Breast epithelium (tissue), 4 donors: ENCODE measurements at places on chromosomes 4 and X. TPM values are rescaled to one million over a fixed set of nuclear protein-coding genes. Genes with fewer than 3 reads are reported as not detected.

- no peak for DNase-seq
Observed at GRCh38 chr4:83677656-83678055, 141.7 kb downstream of the GPAT3 start.

- DNase-seq: no peak
Observed at GRCh38 chr4:102789317-102789717, 28.5 kb upstream of the MANBA start.

The FMR1NB gene
- total RNA-seq: not detected

The TMEM192 gene
- 11.5 TPM for total RNA-seq

GRCh38 chr4:54228961-54229501 is at the start of gene PDGFRA:
Gene PDGFRA, plus strand, starts transcription at chr4:54229293. Its CDS starts 29,476 bp downstream, at chr4:54258769.
- DNase-seq: no peak

DNA sequence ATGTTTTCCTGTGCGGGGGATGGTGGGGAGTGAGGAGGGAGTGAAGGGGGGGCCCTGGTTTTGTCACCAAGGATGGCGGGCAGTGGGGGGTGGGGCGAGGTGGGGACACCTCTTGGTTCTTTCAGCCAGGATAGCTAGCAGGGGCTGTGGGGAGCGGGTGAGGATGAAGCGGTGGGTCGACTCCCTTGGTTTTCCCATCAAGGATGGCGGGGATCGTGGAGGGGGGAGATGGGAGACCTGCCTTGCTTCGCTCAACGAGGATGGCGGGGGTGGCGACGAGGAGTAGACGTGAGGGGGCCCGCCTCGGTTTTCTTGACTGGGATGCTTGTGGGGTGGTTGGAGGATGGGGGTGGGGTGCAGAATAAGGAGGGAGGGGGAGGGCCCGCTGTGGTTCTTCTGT is 643 bp downstream of the FHL1 start:
- no peak for DNase-seq

DNA sequence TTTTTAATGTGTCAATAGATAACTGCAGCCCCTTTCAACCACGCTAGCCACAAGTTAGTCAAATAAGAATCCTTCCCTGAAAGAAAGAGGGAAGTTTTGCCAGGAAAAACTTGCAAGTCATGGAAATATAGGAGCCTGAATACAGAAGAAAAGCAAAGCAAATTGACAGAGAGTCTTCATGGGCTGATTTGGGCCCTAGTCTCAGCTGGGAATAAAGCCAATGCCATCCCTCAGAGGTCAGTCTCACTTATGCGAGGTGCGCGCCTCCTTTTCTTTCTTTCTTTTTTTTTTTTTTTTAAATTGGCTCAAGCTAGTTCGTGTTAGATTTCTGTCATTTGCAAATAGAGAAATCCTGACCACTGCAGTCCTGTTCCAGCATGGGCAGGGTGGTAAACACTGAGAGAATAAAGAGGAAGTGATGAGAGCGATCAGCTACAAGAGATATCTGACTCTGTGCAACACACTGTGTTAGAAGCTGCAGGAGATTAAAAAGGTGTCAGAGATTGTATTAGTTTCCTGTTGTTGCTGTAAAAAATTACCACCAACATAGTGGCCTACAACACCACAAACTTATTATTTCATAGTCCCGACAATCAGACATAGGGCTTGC is 299.7 kb downstream of the LDB2 start:
- DNase-seq: no peak

DNA sequence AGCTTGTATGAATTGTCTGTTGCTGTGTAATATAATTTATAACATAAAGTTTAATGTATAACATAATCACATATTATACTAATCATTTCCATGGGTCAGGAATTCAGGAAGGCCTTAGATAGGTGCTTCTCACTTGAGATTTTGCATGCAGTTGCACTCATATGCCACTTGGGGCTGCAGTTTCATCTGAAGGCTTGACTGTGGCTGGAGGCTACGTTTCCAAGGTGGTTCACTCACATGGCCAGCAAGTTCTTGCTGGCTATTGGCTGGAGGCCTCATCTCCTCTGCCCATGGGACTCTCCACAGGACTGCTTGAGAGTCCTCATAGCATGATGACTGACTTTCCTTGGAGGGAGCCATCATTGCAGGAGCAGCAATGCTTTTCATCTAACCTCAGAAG is 53.4 kb upstream of the STX18 start:
- DNase-seq: no peak

DNA sequence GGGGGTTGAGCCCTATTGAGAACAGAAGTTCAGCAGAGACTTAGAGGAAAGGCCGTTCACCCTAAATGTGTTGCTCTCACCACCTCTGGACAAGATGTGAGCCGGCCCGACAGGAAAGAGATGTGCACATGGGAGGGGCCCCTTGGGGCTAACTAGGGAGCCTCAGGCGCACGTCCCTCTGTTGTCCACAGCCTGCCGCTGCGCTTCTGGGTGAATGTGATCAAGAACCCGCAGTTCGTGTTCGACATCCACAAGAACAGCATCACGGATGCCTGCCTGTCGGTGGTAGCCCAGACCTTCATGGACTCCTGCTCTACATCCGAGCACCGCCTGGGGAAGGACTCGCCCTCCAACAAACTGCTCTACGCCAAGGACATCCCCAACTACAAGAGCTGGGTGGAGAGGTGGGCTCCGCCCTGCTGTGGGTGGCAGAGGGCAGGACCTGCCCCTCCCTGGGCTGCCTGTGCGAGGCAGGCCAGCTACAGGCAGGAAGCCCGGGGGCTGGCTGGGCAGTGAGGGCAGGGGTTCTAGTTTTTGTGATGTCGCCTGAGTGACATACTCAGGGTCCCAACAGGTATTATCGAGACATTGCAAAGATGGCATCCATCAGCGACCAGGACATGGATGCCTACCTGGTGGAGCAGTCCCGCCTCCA is 8.0 kb downstream of the LAGE3 start:
- DNase-seq: no peak

- no peak for DNase-seq
Observed at GRCh38 chr4:147924604-147925412, 192.9 kb downstream of the ARHGAP10 start.

DNA sequence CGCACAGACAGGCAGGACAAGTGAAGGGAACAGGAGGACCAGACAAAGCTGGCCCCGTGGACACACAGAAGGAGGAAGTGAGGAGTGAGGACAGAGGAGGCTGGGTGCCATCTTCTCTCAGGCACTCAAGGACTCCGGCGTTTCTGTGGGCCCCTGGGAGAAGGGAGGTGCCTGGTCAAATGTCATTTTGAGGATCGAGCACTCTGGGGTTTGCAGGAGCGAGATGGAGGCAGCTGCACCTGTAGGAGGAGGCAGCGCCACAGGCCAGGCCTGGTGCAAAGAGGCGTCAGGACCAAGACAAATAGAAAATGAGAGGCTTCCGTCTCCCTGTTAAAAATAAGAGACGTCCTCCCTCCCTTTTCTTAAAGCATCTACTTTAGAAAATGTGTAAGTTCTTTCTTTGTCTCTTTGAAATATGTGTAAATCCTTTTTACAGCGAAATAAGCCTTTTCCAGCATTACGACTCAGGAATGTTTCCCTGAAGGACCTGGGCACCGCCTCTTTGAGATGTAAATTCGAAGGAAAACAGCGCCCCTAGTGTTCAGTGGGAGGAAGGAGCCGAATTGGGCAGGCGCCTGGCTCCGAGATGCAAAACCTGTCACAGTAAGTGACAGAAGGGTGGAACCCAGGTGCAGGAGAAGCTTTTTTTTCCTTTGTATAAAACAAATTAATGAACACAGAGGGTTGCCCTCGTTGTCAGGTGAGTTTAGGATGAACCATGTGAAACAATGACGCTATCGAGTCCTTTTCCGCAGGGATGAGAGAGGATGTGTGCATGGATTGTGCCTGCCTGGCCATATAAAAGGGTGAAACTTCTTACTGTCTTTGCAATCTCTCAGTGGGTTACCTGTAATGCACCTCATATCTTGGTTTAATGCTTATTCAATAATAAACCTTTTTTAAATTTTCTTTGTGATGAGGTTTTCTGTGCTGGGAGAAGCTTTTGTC is 1.4 kb upstream of the C4orf50 start:
- no peak for DNase-seq

DNA sequence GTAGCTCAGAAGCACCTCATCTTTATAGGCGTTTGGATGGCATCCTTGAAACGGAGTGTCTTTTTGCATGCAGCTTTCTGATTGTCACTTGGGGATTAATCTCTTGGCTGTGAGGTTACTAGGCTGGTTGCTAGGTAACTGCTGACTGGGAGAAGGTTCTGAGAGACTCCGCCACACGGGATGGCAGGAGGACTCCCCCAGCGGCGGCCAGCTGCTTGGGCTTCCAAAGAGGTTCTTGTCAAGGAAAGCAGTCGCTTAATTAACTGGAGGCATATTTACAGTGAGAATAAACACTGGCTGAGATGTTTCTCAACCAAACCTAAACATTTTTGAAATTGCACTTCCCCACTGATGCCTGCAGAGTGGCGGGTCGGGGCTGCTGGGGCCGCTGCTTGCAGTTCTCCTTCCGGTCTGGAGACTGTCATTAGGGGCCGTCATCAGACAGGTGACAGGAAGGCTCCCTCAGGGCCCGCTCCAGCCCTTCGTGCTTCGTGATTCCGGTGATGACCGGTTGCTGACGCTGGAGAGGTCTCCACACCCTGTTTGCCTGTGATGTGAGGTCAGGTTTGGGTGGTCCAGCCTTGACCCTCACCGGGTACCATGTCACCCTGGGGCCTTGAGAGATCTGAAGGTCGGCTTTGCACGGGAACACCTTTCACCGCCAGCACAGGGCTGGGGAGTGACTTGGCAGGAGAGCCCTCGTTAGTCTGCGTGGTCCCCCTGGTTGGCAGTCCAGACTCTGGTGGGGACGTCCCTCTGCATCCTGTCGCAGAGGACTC is 9.1 kb downstream of the NSG1 start:
- DNase-seq: no peak

GRCh38 chr4:53059256-53059655 is 197.1 kb downstream of the RASL11B start:
- DNase-seq: no peak

DNA sequence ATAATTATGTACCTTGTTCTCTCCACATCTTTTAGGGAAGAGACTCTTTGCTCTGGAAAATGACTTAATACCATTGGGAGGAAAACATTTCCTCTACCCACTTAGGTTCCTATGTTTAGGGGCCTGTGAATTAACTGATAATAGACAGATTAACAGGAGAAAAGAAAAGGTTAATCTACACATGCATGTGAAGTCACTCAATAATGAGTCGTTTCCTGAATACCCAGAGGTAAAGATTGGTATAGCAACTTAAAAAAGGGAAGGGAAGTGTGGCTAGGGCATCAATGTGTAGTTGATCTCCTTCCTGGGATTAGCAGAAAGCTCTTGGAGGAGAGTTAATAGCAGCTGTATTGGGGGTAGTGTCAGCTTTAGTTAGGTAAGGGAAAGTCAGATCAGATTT is 419.5 kb upstream of the ATOH1 start:
- no peak for DNase-seq

GRCh38 chr4:159398236-159398638 is 295.4 kb downstream of the RAPGEF2 start:
- no peak for DNase-seq

DNA sequence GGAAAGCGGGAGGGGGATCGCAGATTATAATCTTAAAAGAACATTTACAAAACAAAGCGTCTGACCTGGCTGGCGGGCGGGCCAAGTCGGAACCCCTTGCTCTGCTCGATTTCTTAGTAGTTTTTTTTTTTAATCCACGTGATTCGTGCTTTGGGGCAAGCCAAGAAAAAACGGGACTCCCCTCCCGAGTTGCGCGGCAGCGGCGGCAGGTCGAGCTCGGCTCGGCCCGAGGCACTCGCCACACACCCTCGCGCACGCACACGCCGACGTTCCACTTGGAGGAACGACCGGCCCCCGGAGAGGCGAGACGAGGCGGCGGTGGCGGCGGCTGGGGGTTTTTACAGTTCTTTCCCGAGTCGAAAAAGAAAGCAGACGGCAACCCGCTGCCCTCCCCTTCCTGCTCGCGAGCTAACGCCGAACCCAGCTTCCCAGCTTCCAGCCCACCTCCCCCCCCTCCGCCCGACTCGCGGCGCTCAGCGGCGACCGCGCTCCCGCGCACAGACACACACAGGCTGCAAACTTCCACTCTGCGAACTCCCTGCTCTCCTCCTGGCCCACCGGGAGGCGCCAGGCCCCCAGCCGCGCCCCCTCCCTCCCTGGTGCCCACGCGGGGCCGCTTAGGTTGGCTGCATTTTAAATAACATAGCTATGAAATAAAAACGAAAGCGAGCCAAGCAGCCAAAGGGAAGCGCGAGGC is 1.2 kb downstream of the BCOR start:
- DNase-seq: no peak

The TCEAL7 gene
- 10.8 TPM for total RNA-seq

The NPY1R gene
- 46.8 TPM for total RNA-seq

GRCh38 chrX:68462197-68462596 is 28.9 kb upstream of the OPHN1 start:
- DNase-seq: no peak

DNA sequence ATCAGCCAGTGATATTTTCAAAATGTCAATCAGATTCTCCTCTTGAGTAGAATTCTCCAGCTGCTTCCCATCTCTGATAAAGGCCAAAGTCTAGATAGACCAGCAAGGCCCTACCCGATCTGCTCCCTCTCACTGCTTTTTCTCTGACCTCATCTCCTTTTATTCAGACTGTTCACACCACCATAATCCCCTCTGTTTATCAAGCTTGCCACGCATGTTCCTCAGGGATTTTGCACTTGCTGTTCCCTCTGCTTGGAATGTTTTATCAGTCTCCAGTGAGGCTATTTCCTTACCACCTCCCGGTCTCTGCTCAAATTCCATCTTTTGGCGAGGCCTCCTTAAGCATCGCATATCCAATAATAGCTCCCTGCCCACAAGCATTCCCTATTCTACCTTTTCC is 20.1 kb downstream of the NOCT start:
- DNase-seq: no peak

The CFAP47 gene
- under 0.01 TPM for total RNA-seq

DNA sequence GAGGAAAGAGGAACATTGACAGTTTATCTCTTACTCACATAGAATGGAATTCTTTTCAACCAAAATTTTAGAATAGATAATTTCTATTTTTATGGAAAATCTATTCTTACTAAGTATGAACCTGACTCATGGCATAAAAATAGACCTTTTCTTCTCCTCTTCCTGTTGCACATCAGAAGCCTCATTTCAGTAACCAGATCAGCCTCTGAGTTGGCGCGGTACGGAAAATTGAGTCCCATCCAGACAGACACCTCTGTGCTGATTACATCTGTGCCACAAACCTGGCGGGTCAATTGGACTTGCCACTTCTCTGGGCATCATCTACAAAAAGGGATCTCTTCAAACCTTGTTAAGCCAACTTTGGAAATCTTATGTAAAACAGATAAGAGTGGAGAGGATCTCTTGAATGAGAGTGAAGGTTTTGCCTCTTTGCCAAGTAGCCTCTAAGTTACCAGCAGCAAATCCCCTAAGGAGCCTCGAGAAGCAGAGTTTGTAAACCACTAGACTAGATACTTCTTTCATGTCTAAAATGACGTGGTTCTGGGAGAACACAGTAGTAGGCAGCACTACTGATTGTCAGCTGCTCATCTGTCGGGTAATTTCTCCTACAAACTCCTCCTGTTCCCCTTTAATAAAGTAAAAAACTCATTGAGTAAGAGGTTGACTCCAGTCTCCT is 37.4 kb downstream of the TENM3 start:
- no peak for DNase-seq

DNA sequence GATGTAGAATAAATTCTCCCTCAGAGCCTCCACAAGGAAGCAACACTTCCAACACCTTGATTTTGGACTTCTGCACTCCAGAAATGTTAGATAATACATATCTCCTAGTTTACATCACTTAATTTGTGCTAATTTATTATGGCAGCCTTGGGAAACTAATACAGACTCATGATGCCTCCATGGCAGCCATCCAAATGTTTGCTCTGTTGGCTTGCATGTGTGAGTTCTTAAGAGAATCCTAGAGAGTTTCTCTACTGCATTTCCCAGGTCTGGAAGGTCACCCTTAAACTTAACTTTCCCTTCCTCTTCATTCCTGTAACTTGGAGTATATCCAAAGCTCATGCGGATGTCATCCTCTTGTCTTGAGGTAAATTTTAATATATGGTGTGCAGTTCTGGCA is 956.1 kb downstream of the ADGRL3 start:
- DNase-seq: no peak

The SH2D1A gene
- 2.0 TPM for total RNA-seq
